BE2C (cell line): ENCODE measurements at places on chromosomes 2 and 18.

DNA sequence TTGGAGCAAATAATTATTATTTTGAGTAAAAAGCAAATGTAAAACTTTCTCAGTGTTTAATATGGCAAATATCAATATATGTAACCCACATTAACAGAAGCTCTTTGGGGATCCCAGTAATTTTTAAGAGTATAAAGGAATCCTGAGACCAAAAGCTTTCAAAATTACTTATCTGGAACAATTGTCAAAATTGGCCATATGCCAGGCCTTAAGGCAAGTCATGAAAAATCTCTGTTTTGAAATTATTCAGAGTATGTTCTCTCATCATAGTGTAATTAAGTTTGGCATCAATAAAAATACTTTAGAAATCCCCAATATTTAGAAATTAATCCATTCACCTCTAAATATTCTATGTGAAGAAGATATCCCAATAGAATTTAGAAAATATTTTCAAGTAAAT lies 225.3 kb upstream of the ARL4C start:
- DNase-seq, result no peak

DNA sequence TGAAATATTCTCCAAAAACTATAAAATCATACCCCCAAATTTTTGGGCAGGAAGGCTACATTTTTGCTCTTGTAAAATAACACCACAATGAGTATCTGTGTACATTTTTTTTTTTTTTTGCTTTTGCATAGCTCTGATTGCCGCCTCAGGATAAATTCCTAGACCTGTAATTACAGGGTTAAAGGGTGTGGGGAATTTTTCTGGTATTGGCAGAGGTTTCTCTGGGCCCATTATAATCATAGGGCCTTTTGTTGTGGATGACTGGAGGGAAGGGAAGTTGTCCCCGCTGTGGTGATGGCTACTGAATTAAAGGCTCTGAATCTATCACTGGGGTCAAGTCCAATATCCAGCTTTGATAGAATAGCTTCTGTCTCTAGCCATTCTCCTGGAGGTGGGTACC lies 26.6 kb downstream of the CCDC195 start:
- DNase-seq, result no peak

DNA sequence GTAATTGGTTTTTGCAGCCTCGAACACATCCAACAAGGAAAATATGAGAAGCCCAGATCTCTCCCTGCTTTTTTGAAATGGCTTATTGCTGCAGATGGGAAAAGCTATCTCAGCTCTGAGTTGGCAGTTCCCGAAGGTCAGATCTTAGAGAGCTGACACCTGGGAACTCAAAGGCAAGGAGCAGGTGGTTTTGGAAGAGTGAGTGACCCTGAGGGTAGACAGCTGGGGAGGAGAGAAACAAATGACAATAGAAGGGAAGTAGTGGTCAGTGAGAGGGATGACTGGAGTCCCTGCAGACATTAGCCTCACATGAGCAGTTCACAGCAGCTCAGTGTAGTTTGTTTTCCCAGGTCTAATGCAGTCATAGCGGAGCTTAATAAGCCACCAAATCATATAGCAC lies 317.9 kb downstream of the STK39 start:
- DNase-seq, result no peak

GRCh38 chr18:52060607-52061304 lies 279.2 kb upstream of the DCC start:
- no peak for DNase-seq

GRCh38 chr2:236691799-236692167 lies 122.2 kb downstream of the ACKR3 start:
- no peak for DNase-seq

DNA sequence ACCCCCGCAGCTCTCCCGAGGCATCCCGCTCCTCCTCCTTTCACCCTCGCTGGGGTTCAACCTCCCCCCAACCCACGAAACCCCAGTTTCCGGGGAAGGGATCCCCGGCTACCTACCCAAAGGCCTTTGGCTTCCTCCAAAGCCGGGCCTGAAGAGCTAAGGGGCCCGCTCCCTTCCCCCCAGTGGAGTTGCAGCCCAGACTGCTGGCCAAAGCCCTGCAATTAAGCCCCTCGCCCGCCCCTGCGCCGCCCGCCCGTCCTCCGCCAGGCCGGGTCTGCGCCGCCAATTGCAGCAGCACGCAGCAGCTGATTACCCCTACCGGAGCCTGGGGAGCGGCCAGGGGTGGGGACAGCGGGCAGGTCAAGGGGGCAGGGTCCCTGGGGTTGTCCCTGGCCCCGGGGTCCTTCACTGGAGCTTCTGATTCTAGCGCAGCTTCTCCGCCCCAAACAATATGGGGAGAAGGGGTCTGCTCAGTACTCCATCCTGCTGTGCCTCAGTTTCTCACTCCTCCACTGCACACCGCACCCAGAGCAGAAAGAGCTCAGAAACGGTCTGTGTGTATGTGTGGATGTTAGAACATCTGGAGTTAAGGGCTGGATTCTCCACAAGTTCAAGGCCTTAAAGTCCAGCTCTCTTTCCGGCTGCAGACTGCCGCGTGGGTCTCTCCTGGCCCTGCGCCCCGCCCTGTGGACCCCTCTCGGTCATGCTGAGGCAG lies 16.9 kb downstream of the WNT10A start:
- peak; percentile 49 for DNase-seq

DNA sequence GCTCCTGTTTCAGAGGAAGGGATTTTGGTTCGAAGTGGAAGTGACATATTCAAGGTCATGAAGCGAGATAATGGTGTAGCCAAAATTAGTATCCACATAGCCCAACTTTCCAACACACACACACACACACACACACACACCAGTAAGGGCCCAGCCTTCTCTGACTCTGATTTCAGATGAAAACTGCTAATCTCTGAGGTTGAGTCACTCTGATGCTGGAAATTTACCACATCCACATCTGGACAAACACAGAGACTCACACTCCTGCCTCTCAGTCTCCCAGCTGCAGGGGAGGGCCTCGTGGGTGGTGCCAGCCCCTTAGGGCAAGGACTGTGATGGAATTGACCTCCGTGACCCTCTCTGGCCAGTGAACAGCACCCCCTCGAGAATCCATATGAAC lies 29.0 kb upstream of the SLC35F6 start:
- DNase-seq, result no peak
